NCI-H2029 (cell line): ENCODE measurements at places on chromosomes 2 and 18.

DNA sequence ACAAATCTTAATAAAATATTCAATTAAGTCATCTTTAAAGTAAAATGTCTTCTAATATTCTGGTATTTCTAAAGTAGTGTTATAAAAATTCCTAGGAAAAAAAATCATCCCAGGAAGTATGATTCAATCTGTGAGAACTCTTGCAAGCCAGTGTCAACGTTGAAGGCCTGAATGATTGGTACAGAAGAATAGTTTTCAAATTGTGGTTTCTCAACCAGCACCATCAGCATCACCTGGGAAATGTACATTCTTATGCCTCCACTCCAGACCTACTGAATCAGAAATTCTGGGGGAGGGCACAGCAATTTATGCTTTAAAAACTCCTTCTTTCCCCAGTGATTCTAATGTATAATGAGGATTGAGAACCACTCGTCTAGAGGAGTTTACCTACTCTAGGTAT is 62.3 kb upstream of the C2orf15 start:
- DNase-seq = no peak

- no peak for DNase-seq
Measured at GRCh38 chr2:104412384-104412783, 441.5 kb upstream of the POU3F3 start.

DNA sequence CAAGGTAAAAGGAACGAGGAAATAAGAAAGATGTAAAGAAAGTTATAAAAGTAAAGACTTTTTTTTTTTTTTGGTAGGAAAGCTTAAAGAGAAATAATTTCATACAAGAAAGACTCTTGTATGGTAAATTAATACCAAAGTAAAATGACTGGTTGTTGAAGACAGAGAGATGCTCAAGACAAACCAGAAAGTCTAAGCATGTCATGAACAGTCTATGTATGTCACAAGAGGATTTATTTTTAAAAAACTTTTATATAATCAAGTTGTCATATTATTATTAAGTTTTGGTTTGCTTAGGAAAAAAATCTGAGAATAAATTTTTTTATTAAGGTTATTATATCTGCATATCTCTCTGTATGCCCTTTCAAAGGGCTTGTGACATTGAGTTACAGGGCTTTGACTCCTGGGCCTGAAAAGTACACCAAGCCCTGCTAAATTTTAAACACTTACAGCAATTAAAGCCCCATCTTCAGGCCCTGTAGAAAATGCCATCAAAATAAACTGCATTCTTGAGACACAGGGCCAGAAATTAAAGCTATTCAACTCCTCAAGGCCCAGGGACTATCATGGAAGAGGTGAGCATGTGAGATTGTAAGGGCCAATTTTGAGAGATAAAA is 10.9 kb upstream of the SGPP2 start:
- DNase-seq = no peak

DNA sequence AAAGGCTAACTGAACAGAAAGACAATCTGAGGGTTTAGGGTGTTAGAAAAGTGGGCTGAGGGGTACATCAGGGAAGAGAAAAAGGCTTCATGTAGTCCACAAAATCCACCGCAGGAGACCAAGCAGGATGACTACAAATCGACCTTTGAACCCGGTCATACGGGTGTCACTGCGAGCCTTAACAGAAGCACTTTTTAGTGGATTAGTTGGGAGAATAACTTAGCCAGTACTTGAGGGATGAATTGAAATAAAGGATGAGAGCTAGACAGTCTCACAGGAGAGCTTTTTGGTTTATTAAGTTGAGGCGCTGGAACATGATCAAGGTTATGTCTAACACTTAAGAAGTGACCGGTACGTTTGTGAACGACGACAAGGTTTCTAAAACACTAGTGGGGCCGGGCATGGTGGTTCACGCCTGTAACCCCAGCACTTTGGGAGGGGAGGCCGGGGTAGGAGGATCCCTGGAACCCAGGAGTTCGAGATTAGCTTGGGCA is 217.7 kb downstream of the MCFD2 start:
- no peak for DNase-seq

DNA sequence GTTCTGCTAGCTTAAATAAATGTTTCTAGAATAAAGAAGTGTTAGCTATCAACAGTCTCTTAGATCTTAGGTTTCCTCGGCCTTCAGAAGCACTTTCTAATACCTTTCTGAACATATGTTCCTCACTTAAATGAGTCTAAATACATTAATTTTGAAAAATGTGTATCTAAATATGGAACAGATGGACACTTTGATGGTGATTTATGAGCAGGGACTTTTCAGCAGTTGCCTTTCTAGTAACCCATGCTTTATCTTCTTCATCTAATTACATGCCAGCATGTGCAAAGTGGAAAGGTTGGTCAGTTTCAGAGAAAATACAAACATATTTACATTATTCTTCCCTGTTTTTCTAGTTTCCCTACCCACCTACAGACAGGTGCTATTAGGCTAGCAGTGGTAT is 797.0 kb upstream of the CHAC2 start:
- DNase-seq = no peak

- DNase-seq = no peak
Measured at GRCh38 chr18:45197526-45197970, 417.7 kb upstream of the SLC14A2 start.

GRCh38 chr2:5530011-5530696 is 162.0 kb upstream of the SOX11 start:
- DNase-seq = no peak

- no peak for DNase-seq
Measured at GRCh38 chr18:13835202-13835601, 11.3 kb downstream of the MC5R start.

DNA sequence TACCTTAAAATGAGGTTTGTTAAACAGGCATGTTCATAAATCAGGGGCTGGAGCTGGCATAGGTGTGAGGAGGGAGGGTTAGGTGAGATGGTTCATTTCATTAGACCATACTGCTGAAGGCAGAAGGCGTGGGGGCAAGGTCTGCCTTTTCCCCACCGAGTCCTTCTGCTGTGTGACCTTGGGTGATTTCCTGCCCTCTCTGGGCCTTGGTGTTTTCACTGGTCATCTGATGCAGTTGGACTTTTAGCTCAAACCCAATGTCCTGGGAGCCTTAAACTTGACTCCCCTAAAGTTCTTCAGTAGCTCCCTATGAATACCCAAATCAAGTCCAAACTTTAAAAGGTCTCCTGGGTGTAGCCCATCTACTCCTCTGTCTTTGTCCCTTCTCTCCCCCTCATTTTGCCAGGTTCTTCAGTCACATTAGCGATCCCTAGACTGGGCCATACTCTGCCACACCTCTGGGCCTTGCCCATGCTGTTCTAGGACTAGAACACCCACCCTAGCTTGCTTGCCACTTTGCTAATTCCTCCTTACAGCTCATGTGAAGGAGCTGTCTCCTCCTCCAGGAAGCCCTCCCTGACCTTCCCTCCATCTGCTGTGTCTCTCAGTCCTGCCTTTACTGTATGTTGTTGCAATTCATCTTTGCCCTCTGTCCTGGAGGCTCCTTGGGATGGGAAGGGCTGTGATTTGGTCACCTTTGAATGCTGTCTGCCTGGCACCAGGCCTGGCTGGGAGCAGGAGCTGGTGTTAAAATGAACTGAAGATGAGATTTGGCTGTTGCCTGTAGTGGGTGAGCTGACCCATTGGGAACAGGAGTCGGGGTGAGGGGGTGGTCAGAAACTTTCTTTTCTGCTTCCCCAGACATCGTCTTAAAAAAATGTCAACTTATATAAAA is 85.4 kb upstream of the HS6ST1 start:
- no peak for DNase-seq

DNA sequence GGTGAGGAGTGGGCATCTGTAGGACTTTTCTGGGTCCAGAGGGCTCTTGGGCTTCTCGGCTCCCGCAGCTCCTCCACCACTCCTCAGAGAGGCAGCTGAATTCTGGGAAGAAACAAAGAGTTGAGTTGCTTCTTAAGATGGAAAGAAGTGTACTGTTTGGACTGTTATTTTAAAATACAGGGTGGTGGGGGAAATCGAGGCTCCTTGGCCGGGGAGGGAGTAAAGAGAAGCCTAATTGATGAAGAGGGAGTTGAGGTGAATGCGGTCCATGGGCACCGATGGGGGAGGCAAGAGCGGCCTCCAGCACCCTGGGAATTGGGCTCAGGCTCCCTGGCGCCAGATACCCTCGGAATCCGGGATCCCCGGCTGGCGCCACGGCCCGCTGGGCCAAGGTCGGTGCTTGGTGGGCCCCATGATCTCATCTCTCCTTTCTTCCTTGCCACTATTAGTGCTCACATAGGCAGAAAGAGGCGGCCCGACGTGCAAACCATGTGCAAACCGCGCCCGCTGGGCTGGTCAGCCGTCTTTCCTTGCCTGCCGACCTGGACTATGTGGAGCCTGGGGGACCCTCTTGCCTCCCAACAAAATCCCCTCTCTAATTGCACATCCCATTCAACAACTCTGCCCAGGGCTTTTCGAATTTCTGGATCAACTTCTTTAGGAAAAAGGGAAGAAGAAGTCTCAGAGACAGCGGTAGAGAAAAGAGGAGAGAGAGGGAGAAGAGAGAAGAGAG is 604 bp upstream of the SIX3 start:
- DNase-seq = no peak

- DNase-seq = no peak
Measured at GRCh38 chr2:207041786-207042554, 102.7 kb downstream of the CPO start.
